ENCODE measurements at places on chromosomes 11 and 22.

- no peak for DNase-seq
Observed at GRCh38 chr11:127616158-127616557, 615.6 kb upstream of the KIRREL3 start.

- no peak for DNase-seq
Observed at GRCh38 chr22:24086310-24086709, 75.2 kb downstream of the CABIN1 start.

GRCh38 chr11:83459798-83460197 lies 173.6 kb upstream of the CCDC90B start:
- DNase-seq, result no peak

- DNase-seq, result no peak
Observed at GRCh38 chr11:5597953-5598352, 1.5 kb downstream of the TRIM6 start.

DNA sequence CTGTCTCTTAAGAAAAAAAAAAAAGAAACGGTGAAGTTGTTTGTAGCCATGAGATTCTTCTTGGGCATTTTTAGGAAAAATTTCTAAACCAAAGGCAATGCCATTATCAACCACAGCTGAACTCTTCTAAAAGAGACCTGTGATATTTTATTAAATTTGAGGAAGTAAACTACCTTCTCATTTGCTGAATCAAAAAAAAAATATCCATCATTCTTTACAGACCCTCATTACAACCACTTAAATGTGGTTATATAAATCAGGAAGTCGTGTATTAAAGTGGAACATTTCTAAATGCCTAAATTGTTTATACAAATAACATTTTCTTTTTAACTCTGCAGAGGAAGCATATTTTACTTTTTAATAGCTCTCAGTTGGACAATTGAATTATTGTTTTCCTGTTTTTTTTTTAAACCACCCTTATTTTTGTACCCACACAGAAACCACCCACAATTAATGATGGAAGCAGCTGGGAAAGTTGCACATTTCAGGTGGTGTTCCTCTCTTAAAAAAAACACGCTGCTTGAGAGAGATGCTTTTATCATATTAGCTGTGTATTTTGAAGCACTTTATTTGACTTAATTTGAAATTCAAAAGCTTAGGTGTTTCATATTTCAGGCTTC lies 91.2 kb downstream of the ARHGAP42 start:
- DNase-seq, result no peak

GRCh38 chr11:32391956-32392553 lies 43.3 kb downstream of the WT1 start:
- no peak for DNase-seq

DNA sequence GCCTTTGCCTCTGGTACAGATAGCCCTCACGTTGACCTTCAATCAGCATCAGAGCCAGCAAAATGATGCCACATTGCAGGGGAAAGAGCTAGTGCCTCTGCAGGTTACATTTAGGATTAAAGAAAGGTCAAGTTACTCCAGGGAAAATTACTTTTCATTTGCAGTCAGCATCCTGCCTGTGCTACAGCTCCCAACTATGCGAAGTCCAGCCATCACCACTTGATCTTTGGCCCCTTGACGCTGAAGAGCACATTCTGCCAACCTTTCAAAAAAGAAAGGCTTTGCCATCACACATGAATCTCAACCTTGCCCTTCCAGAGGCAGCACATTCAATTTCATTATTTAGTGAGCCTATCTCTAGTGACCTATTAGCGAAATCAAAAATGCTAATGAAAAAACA lies 11.3 kb downstream of the FJX1 start:
- no peak for DNase-seq

DNA sequence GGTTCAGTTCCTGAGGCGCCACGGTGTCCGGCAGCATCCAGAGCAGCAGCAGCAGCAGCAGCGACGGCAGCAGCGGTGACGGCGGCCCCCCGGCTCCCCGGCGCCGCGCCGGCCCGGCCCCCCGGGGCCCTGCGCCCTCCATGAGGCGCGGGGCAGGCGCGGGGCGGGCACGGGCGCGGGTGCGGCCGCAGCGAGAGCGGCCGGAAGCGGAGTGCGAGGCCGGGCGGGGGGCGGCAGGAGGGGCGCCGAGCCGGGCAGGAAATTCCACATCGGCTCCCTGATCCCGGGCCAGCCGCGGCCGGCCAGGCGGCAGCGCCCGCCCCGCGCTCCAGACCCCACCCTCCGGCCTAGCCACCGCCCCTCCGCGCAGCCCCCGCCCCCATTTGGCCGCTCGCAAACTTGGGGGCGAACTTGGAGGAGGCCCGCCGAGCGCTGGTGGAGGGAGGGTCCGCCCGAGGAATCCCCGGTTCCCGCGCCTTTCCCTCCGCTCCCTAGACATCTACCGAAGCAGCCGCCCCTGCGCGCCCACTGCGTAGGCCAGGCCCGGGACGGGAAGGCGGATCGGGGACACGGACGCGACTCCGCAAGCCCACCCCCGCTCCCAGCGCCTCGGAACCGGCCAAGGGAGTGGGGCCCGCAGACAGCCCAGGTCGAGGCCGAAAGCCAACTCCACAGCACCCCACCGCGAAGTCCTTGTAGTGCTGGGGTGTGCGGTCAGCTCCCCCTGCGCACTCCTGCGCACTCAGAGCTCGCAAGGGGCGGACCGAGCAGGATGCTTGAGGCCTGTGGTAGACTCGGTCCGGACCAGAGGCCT lies at the start of gene SCARF2:
Gene SCARF2 (minus strand): TSS at position 213 of the 814 bp plus-strand sequence. CDS start 71 bp downstream, at position 142.
- DNase-seq, result no peak

DNA sequence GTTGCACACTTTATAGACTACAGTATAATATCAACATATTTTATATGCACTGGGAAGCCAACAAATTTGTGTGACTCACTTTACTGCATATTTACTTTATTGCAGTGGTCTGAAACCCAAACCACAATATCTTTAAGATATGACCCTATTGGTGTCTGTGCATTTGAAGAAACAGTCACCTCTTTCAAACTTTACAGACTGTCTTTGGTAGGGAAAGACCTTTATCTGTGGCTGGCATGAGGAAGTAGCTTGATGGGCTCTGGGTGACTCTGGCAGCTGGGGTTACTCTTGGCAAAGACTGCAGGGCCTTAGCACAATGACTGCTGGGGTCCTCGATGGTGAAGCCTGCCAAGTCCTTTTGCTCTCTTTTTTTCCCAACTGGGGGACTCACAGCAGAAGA lies 21.3 kb upstream of the ABTB2 start:
- DNase-seq, result no peak

DNA sequence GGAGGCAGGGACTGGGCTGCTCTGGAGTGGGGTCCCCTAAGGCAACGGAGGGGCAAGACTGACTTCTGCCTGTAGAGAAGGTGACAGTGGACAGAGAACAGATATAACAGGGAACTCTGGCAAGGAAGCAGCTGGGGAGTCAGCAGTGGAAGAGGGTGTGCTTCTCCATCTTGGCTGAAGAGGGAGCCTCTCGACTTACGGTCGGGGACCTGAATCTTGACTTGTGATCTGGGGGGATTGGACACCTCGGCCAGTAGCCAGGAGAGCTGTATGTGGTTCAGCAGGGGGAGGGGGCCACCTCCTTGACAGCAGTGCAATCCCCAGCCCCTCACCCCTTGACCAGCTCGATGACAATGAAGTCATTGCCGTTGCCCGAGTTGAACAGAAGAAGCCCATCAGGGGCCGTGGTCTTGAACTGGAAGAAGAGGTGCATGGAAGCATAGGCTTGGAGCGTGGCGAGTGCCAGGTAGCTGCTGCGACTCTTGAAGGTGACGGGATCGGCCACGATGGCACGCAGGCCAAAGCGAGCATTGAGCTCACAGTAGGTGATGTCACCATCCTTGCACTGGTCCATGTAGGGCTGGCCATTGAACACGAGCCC lies 60.0 kb downstream of the SLC22A12 start:
- DNase-seq, result no peak

- DNase-seq, result no peak
Observed at GRCh38 chr11:78295347-78295746, 106.6 kb downstream of the USP35 start.

DNA sequence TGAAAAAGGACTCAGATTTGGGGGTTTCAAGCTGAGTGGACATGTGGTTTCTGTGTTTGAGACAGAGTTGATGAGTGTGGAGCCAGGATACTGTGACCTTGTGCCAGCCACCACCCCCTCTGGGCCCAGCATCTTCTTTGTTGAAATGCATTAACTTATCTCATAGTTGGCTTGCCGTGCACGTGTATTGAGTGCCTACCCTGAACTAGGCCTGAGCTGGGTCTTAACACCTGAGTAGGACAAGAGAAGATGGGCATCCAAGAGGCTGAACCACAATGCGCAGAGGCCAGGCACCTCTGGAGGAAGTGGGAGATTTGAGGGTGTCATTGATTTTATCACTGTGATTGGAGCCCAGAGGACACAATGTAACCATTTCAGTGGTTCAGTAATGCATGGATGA lies 117.6 kb upstream of the CRYBB3 start:
- DNase-seq, result no peak

DNA sequence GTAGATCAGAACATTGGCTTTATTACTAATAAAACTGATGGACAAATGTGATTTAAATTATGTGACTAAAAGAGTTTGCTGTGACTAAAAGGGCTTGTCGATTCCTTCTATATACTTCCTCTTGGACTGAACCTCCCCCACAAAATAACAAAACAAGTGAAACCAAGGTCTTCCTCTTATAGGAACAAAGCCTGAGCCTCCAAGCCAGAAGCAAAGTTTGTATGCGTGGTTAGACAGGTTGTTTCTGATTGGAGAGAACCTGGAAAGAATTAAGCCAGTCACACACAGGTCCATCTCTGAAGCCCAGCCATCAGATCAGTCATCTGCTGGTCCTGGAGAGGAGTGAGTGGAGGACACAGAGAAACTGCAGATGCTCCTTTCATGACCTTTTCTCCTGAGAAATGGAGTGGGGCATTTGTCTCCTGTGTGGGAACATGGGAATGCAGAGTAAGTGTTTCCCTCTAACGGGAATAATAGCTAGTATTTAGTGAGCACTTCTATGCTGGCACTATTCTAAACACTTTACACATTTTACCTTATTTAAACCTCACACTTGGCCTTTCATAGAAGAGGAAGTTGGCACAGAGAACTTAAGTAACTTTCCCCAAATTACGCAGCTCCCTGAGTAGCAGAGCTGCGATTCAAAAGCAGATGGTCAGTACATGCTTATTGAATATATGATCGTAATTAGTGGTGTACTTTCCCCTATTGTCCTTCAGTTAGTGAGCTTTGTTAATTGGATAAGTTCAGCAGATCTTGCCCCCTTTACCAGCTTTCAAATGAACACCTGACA lies 77.1 kb downstream of the UVRAG start:
- DNase-seq, result no peak

DNA sequence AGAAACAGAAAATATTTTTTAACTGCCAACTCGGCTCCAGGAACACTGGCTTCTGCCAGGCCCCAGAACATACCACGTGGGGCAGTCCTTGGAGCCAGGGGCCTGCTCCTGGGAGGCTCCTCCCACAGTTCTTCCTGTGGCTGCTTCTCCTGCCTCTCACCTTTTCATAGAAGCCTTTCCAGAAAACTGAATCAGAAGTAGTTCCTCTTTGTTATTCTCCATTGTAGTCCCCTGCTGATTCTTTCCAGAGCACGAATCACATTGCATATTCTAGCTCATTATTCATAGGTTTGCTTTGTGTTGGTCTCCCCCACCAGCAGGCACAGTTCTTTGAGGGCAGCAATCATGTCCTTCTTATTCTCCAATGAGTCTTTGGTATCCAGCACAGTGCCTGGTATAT lies 106.0 kb downstream of the EFCAB6 start:
- no peak for DNase-seq

DNA sequence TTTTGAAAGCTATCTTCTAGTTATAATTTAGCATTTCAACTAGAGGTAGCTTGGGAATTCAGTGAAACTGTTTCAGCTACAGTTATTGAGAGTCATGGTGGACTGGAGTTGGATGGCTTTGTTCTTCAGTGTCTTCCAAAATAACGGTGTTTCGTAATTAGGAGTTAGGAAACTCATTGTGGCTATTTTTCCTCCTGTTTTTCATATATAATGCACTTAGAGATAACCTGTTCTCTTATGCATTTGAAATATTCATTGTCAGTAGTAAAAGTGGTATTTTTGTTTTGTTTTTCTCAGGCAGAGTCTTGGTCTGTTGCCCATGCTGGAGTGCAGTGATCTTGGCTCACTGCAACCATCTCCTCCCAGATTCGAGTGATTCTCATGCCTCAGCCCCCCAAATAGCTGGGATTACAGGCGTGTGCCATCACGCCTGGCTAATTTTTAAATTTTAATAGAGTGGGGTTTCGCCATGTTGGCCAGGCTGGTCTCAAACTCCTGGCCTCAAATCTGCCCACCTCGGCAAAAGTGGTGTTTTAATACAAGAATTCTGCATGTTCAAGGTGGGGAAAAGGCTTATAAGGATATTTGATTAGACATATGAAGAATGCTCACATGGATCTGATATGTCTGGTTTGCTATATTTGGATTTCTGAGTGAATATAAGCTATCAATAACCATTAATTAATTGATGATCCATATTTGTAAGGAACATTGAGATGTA lies 12.7 kb downstream of the PDHX start:
- no peak for DNase-seq

GRCh38 chr11:72821221-72821919 lies 7.2 kb downstream of the ATG16L2 start:
- no peak for DNase-seq

DNA sequence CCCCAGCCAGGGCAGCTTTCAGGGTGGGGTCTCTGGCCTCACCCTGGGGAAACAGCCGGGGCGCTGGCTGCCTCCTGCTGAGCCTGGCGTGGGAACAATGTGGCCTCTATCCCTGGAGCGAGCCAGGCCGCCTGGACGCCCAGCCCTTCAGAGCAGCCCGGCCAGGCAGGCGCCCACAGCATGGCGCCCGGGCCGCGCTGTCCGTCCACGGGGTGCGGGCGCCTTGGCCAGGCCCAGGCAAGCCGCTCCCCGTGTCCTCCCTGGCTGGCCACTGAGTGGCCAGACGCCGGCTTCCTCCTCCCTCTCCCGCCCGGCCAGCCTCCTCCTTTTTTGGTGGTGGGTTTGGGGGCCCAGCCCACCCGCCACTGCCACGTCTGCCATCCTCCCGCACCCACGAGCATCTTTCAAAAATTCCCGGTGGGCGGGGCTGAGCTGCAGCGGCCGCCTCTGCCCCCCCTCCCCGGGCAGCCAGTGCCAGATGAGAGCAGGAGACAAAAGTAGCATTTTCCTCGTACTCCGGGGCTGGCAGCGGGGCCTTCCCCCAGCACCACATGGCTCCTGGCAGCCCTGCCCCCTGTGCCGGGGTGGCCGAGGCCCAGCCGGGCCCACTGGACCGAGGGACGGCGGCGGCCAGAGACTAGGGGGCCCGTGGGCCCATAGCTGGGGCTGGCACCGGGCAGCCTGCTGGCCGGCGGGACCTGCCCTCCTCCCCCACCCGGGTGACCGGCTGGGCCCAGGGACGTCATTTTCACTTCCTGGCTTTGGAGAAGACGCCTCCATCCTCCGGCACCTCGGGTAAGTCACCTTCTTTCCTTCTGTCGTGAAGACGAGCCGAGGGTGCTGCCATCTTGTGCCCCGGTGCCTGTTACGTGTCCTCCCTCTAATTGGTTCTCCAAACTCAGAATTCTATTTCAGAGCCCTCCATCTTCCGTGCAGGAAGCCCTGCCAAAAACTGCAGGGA lies 70.2 kb upstream of the PPARA start:
- DNase-seq, result peak; percentile 88

GRCh38 chr11:130614591-130614990 lies 166.1 kb downstream of the ADAMTS15 start:
- DNase-seq, result no peak
